ENCODE measurements at places on chromosomes 7 and 10.

GRCh38 chr7:81583882-81584533 is 185.8 kb downstream of the HGF start:
- no peak for DNase-seq
- no peaks in the 10 kb centered on the region for H3K27me3 ChIP-seq
- no peak overlapping the region for H3K27ac ChIP-seq
- no peak overlapping the region for H3K4me3 ChIP-seq
- no peaks in the 10 kb centered on the region for H3K36me3 ChIP-seq
- H3K4me1 ChIP-seq = no peaks in the 10 kb centered on the region

DNA sequence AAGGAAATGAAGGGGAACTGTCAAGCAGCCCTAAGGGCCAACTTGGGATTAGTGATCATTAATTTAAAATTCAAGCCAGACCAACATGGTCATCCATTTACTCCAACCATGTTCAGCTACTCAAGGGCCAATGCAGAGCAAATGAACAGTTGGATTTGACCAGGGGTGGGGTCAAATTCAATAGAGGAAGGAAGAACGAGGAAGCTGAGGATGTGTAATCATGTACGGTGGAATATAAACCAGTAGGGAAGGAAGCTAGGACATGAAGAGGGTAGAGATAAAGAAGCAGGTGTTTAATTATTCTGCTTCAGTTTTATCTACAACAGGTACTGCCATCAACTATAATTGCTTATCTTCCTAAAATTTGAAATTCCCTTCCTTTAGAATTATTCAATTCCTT is 81.6 kb downstream of the HIBADH start:
- H3K36me3 ChIP-seq = no peaks in the 10 kb centered on the region
- no peak for DNase-seq
- H3K4me1 ChIP-seq = no peaks in the 10 kb centered on the region
- H3K4me3 ChIP-seq = no peak overlapping the region
- H3K27ac ChIP-seq = no peak overlapping the region
- no peaks in the 10 kb centered on the region for H3K27me3 ChIP-seq

- no peaks in the 10 kb centered on the region for H3K4me1 ChIP-seq
- no peaks in the 10 kb centered on the region for H3K36me3 ChIP-seq
- no peaks in the 10 kb centered on the region for H3K27me3 ChIP-seq
- no peak for DNase-seq
Observed at GRCh38 chr10:16314259-16314658, 122.6 kb upstream of the PTER start.

GRCh38 chr10:78209970-78210369 is 176.3 kb downstream of the RPS24 start:
- DNase-seq = no peak
- no peaks in the 10 kb centered on the region for H3K27me3 ChIP-seq
- H3K4me1 ChIP-seq = peaks cover 19% of the 10 kb centered on the region
- H3K4me3 ChIP-seq = no peak overlapping the region
- H3K36me3 ChIP-seq = no peaks in the 10 kb centered on the region
- no peak overlapping the region for H3K27ac ChIP-seq

DNA sequence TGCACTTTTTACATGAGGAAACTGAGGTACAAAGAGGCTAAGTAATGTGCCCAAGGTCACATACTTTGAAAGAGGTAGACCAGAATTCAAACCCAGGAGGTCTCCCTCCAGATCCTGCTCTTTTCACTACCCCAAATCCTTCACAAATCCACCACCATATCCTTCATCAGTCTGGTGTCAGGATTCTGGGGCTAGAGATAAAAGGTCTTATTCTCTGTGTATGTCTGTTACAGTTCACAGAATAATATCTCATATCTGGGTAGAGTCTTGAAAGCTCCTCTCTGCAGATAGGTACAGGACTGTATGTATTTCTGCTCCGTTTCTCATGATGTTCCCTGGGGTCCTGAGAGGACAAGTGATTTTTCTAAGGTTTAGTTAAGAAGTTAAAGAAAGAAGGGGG is 4.9 kb downstream of the PIK3CG start:
- H3K27ac ChIP-seq = no peak overlapping the region
- H3K4me1 ChIP-seq = no peaks in the 10 kb centered on the region
- H3K36me3 ChIP-seq = no peaks in the 10 kb centered on the region
- no peak for DNase-seq
- H3K27me3 ChIP-seq = no peaks in the 10 kb centered on the region
- H3K4me3 ChIP-seq = no peak overlapping the region

- H3K27ac ChIP-seq = no peak overlapping the region
- no peak for DNase-seq
- no peaks in the 10 kb centered on the region for H3K4me1 ChIP-seq
- no peaks in the 10 kb centered on the region for H3K27me3 ChIP-seq
- no peak overlapping the region for H3K4me3 ChIP-seq
- peaks cover 42% of the 10 kb centered on the region for H3K36me3 ChIP-seq
Observed at GRCh38 chr10:70122742-70123141, 9.9 kb downstream of the AIFM2 start.
